ENCODE measurements at places on chromosomes 2 and 18. TPM values are rescaled to one million over a fixed set of nuclear protein-coding genes. Genes with fewer than 3 reads are reported as not detected.

The CDH20 gene
- polyA plus RNA-seq: 1.4 TPM

The COLEC12 gene
- polyA plus RNA-seq: 38.7 TPM

The LRRC30 gene
- polyA plus RNA-seq: 4.2 TPM

The IL1F10 gene
- not detected for polyA plus RNA-seq

The GCG gene
- polyA plus RNA-seq: 15.6 TPM
